ENCODE measurements at places on chromosomes 5 and 9.

DNA sequence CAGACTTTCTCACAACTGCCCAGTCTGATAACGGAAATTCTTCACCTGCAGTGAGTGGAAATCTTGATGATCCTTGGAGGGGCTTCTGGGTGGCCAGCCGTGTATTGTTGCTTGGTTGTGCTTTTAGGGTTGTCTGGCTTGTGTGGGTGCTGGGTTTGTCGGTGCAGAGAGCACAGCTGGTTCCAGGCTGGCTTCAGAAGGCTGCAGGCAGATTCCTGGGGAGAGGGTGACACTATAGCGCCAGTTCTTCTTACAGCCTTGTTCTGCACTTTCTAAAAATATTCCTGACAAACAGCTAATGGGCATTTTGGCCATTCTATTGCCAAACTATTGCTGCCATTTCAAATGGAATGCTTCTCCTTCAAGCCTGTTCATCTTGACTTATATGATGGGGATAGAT, 99.3 kb downstream of the PDZD2 start:
- DNase-seq, result no peak

GRCh38 chr9:92463387-92463786, 18.9 kb downstream of the ASPN start:
- DNase-seq, result no peak

- DNase-seq, result peak; percentile 23
Observed at GRCh38 chr5:107594253-107595045, 76.3 kb downstream of the EFNA5 start.

GRCh38 chr9:137157618-137158415, 12.0 kb downstream of the LRRC26 start:
- DNase-seq, result no peak

DNA sequence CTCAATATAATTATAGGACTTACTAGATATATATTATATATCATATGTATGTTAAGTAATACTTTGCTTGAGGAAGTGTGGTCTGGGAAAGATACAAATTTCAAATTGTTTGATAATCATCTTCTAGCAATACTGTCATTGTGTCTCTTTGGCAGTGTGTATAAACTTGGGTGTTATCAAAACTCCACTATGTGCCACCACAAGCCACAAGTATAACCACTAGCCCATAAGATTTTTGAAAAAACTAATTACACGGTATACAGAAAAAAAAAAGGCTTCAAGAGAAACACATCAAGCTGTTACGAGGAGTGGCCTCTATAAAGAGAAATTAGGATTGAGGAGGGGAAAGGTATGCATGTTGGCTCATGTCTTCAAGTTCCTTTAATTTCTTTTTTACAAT, 44.7 kb upstream of the PCSK5 start:
- no peak for DNase-seq

DNA sequence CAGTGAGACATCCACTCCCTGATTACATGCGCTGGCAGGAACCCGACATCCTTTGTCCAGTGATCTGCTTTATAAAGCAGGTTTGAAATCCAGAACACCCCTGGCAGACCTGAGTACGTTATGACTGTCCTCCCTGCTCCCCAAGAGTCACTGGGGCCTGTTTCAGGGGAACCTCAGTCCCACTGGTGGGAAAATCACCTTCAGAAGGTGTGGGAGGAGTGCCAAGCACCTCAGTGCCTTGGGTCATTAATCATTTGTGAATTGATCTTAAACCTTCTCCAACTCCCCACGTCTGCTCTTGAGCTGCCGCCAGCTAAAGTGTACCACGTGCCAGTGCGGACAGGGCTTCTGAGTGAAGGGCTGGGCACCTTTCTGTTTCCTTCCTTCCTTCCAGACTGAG, 16.2 kb downstream of the SLC6A3 start:
- DNase-seq, result no peak

DNA sequence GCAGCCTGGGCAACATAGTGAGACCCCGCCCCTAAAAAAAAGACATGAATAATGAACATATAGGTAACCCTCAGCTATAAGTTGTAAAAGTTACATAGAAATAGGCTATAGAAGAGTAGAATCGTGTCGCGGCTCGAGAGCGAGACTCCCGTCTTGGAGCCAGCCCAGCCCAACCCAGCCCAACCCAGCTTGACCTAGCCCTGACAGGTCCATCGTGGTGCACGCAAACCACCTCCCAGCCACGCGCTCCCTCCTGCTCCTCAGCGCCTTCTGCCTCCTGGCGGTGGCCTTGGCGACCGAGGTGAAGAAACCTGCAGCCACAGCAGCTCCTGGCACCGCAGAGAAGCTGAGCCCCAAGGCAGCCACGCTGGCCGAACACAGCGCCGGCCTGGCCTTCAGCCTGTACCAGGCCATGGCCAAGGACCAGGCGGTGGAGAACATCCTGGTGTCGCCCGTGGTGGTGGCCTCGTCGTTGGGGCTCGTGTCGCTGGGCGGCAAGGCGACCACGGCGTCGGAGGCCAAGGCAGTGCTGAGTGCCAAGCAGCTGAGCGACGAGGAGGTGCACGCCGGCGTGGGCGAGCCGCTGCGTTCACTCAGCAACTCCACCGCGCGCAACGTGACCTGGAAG, 10.8 kb downstream of the KIF24 start:
- DNase-seq, result no peak

DNA sequence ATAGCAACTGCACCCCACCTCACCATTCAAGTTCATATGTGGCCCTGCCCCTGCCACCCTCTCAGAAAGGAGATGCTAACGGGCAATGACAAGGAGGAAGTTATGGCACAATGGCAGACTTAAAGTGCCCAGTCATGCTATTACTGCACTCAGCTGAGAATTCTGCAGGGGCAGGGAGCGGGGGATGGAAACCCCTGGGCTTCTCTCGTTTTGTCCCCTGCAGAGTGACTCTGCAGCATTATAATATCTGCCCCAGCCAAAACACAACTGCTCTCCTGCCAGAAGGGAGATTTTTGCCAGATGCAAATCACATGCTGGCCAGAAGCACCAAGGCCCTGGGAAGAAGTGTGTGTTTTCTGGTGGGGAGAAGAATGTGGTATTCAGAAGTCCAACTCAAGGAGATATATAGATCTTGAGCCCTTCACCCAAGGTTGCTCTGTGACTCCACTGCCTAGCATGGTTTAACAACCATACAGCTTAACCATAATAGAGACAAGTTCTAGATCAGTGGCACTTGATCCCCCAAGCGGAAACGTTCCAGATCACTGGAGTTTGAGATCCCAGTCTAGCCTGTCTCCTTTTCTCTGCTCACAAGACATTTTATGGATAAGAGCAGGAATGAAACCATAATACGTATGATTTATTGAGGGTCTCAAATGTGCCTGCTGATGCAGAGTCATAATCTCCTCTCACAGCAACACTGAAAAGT, 207.0 kb upstream of the MAP3K1 start:
- DNase-seq, result no peak

DNA sequence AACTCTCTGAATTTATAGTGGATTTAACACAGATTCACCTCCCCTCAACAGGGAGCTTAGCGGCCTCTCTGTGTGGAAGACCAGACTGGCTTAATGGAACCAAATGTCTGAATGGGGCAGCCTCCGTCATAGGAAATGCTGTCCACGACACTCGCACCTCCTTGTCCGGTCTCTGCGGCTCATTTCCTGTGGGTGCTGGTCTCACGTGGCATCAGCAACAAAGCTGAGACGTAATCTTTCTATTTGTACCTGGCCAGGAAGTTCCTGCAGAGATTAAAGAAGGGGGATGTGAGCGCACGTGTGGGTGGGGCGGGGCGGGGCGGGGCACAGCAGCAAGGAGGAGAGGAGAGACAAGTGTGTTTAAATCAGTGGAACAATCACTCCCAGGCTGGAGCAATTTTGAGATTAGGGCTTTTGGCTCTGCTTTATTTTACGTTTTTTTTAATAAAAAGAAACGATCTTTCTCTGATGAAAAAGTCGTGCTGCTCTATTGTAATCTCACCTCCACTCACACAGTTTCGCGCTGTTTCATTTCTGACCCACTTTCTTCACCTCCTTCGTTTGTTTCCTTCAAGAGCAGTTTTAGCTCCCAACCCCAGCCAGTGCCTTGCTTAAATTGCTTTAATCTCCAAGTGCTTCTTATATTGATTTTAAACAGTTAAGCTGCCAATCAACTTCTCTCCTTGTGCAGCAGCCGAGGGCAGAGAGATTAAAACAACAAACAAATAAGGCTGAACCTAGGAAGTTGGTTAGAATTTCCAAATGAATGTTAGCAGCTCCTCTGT, 132.2 kb upstream of the ASTN2 start:
- DNase-seq, result no peak

DNA sequence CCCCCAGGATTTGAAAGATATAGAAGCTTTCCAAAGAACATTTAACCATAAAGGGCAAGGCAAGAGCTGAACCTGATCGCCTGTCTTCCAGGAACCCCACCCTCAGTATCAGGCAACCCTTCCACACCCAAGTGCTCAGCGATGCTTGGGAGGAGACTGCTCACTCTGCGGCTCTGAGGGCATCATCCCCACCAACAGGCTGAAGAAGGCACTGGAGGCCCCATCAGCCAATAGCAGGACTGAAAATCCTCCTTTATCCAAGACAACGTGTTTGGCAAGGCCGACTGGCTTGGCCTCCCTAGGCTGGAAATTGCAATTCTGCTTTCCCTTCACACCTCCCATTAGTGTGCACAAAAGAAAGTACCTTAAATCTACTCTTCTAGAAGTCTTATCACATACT, 1.4 kb upstream of the PPP2CA start:
- no peak for DNase-seq

DNA sequence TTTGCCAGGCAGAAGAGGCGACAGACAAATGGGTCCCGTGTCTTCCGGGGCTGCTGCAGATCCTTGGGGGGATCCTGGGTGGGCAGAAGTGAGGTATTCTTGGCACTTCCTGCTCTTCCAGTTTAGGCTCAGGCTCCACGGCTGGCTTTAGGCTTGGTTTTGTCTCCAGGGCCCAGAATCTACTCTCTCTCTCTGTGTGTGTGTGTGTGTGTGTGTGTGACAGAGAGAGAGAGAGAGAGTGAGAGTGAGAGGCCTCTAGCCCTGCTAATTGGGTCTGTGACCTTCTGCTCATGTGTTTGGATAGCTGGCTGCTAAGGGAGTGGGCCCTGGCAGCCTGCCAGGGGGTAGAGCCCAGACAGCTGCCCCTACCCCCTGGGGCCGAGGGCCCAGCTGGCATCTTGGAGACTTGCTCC, 39.3 kb downstream of the CRB2 start:
- no peak for DNase-seq

GRCh38 chr5:11407556-11408145, 496.6 kb downstream of the CTNND2 start:
- DNase-seq, result peak; percentile 41

DNA sequence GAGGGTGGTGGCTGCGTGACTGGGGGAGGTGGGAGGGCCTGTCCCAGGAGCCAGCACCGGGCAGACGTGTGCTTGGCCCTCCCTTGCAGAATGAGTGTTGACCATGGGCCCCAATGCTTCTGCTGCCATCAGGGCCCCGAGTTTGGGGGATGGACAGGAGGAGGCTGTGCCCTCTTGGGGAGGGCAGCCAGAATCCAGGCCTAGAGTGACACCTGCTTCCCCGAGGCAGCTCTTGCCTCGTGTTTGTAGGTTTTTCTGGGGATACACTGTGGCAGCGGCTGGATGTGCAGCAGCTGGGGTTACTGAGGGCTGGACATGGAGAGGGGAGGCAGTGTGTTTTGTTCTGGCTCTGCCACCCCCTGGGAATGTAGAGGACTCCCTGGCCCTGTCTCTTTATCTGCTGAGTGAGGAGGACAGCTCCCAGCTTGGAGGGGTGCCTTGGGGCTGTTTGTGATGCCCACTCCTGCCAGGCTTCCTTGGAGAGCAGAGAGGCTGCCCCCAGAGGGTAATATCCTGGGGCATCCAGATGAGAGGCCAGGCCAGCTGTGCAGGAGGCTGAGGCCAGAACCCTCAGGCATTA, 22.7 kb downstream of the WNK2 start:
- no peak for DNase-seq

DNA sequence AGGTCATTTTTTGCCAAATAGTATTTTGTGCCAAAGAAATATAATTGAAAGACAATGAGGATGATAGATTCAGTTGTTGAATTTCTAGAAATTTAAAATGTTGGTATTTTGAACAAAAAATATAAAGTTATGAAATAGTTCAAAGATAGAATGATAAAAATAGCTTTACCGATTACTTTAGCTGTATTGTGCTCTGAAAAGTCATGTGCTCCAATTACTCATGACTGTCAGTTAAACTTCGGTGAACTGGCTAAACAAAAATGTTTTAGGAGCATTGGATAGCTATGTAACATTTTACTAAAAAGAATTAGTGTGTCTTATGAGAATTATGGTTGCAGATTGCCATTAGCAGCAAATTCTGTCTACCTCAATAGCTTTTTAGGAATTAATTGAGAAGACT, 177.3 kb upstream of the VCAN start:
- no peak for DNase-seq

DNA sequence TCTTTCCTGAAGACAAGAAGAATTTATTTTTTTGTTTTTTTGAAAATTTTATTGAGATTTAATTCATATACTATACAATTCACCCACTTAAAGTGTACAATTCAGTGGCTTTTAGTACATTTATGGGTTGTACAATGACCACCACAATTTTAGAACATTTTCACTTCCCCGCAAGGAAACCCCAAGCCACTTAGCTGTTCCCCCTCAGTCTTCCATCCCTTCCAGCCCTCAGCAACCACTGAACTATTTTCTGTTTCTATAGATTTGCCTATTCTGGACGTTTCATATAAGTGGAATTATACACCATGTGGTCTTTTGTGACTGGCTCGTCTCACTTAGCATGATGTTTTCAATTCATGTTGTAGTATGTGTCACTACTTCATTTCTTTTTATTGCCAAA, 28.0 kb downstream of the DNAI1 start:
- no peak for DNase-seq
